Stimulated activated CD4-positive, alpha-beta T cell treated with anti-CD3 and anti-CD28 coated beads, Interleukin-12 subunit alpha, Interleukin-12 subunit beta, amount 100 ng/mL, for 48 hours (primary cell): ENCODE measurements at places on chromosomes 2 and 18.

GRCh38 chr2:143877876-143878530 is 641.9 kb downstream of the ZEB2 start:
- no peak for DNase-seq

GRCh38 chr2:208479342-208479741 is 72.8 kb downstream of the PTH2R start:
- DNase-seq = no peak

GRCh38 chr18:9796935-9797549 is 88.7 kb upstream of the TXNDC2 start:
- no peak for DNase-seq

DNA sequence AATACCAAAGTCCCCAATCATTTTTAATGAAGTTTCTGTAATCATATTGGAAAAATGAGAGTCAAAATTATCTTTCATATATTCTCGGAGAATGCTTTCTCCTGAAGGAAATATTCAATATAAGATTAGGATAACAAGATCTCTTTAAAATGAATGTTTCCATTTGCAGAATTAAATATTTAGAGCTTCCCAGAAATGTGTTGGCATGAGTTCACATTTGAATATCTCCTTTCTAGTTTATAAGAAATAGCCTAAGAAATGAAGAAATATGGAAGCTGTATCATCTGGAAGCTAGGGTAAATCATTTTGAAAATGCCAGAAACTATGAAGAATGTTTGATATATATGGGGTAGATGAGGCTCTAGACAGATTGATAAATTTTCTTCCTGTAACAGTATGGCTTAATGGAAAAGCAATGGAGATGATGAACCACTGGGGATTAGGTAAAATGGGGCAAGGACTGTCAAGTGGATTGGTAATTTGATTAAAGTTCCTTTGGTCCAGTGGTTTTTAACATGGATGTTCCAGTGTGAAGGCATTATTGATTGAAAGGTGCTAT is 184.6 kb upstream of the ZNF804A start:
- DNase-seq = no peak

- DNase-seq = no peak
Measured at GRCh38 chr2:8663997-8664396, 17.9 kb upstream of the ID2 start.

- DNase-seq = no peak
Measured at GRCh38 chr2:25066455-25066854, 24.6 kb downstream of the EFR3B start.

- no peak for DNase-seq
Measured at GRCh38 chr2:88011011-88011410, 5.3 kb downstream of the RNU2-63P start.

- DNase-seq = no peak
Measured at GRCh38 chr2:222433332-222434173, 9.2 kb downstream of the SGPP2 start.
